HT1080 (cell line): ENCODE measurements at places on chromosomes 11 and 22. TPM values are rescaled to one million over a fixed set of nuclear protein-coding genes. Genes with fewer than 3 reads are reported as not detected.
A peak's percentile ranks its signal among the peaks of the same experiment; 100 is the strongest.

GRCh38 chr11:783581-784015 lies 6.3 kb downstream of the CEND1 start:
- DNase-seq = no peak

DNA sequence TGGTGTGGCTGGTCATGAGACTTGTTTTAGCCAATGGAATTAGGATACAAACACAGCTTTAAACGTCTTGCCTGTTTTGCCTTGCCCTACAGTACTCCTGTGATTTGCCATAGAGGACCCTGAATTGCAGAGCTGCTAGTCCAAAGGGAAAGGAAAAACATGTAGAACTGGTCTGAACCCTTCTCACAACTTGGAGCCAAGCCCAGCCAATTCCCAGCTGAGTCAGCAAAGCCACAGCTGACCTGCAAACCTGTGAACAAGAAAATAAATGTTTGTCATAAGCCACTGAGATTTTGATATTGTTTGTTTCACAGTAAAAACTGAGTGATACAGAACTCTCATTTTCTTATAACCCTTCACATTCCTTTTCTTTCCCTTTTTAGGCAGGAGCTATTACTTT lies 360.5 kb upstream of the API5 start:
- no peak for DNase-seq

DNA sequence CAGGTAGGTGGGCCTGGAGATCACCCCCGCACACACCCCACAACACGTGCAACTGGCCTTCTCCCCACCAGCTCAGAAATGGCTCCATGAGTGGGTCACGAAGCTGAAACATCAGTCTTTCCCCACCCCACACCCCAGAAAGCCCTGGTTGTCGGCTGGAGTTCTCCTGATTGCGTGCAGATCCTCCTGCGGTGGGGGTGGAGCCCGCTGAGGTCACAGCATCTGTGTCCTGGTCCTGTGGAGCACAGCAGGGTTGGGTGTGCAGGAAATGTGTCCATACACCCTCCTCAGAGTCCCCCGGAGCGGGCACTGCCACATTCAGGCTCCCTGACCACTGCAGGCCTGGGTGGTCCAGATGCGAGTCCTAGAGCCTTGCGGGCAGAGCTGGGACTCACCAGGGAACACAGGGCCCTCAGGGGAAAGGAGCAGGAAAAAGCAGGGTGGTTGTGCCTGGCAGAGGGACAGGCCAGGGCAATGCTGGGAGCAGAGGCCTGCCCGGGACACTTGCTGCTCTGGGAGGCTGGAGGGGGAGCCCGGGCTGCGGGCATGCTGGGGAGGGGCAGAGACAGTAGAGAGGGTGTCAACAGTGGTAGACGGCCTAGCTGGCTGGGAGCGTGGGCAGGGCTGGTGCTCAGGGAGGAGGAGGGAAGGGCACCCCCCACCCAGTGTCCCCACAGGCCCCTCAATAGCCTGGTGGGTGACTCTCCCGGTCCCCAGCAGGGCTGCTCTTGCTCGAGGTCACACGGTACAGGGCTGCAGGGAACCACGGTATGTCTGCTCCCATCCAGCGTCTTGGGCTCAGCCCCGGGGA lies 42.4 kb upstream of the PPARA start:
- no peak for DNase-seq

GRCh38 chr11:62004473-62004872 lies 37.0 kb upstream of the FTH1 start:
- DNase-seq = peak; percentile 80

DNA sequence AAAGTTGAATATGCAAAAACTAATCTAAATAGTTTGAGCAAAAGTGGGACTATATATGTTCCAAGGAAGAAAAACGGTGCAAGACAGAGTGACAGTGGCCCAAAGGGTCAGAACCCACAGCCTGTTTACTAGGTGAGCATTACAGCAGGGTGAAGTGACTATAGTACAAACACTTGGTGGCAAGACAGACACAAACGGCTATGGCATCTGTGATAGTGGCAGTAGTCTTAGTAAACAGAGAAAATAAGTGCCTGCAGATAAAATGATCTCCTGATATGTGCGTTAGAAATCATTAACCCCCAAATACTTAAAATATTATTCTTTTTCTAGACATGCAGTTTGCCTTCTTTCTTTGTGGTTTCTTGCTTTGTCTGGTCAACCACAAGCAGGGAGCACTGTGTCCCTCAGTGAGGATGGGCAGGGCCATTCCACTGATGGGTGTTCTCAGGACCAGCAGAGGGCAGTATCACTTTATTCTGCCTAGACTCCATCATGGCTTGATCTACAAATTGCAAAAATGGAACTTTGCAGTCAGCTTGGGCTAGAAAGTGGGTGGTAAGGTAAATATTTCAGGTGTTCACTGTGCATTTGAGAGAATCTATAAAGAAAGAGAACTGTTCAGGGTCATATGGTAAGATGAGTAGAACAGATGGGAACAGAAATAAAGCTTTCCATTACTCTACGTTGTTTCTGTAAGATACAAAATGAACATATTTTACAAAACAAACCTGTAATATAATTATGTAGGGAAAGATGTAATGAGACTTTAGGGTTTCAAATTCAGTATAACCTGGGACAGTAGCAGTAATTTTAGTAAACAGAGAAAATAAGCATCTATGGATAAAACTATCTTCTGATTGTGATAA lies 198.2 kb downstream of the SWAP70 start:
- DNase-seq = peak; percentile 72

KCTD14 gene
- total RNA-seq = 15.0 and 20.1 TPM in 2 replicates

CARD18 gene
- total RNA-seq = not detected in 2 replicates

IGLL5 gene
- not detected in 2 replicates for total RNA-seq

ALDH3B2 gene
- not detected in 2 replicates for total RNA-seq

TMEM151A gene
- not detected in 2 replicates for total RNA-seq

OR52E8 gene
- not detected in 2 replicates for total RNA-seq
